NCI-H1436 treated with DMSO at 0.1 percent for 48 hours (cell line): ENCODE measurements at places on chromosomes 16 and 17.

DNA sequence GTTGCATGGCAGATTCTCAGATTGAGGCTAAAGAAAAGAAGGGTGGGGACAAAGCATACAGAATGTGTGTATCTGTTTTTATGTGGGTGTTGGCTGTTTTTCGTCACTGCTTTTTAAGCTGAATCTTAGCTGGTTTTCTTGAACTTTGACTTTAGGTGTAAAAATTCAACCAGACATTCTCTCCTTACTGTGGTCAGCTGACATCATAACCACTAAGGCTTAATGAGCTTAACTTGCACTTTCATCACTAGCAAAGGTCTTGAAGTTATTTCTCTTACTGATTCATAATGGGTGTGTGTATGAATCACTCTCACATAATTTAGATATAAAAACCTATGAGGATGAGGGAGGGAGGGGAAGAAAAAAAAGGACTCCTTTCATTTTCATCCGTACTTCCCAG is 4.0 kb upstream of the CDC6 start:
- no peak for DNase-seq

DNA sequence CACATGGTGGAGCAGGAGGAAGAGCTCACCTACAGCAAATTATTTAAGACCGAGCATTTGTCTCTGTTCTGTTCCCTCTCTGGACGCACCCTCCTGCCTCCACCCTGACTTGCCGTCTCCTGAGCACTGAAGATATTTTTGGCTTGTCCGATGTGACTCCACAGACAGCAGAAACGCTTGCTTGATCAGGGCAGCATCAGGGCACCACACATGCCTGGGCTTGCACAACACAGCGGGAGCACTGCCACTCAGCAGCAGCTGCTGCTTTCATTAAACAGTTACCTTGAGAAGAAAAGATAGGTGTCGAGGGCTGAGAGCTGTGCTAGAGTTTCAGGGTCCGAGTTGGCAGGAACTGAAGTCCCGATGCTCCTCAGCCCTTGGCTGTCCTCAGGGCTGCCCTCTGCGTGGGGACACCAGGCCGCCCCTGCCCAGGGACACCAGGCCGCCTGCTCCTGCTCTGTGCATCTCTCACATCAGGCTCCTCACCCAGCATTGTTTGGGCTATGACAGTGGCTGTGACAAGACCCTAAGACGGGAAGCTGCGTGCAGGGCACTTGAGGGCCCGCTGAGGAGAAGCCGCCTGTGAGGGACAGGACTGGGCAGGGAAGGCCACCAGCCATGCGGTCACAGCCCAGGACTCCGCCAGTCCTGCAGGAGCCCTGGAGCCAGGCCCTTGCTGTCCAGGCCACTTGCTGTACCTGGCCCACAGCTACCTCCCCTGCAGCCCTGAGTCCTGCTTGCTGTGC is 21.3 kb upstream of the CDH15 start:
- DNase-seq = no peak

- DNase-seq = no peak
Observed at GRCh38 chr17:37310940-37311339, 64.8 kb upstream of the C17orf78 start.

DNA sequence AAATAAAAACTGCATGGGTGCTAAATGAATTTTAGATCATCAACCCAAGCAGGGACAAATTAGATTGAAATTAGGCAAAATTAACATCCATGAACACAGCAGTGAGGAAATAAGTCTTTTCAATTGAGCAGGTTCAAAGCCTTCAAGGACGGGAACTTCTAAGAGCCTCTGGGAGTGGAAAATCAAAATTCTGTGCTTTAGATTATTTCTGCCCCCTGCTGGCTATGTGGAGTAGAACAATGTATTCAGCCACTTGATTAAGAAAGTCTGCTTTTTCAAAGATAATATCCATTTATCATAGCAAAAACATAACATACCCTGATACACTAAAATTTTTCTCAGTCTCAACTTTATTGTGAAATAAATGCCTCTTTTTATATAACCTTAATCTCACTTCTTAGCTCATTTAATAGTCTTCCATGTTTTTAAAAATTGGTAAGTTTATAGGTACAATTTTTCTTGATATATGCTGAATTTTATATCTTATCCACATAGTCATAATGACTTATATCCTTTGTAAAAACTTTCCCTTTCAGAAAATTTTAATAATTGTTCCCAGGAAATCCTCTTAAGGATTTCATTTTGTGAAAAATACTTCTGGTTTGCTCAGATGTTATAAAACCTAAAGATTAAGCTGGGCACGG is 28.1 kb upstream of the NOL11 start:
- peak; percentile 21 for DNase-seq

DNA sequence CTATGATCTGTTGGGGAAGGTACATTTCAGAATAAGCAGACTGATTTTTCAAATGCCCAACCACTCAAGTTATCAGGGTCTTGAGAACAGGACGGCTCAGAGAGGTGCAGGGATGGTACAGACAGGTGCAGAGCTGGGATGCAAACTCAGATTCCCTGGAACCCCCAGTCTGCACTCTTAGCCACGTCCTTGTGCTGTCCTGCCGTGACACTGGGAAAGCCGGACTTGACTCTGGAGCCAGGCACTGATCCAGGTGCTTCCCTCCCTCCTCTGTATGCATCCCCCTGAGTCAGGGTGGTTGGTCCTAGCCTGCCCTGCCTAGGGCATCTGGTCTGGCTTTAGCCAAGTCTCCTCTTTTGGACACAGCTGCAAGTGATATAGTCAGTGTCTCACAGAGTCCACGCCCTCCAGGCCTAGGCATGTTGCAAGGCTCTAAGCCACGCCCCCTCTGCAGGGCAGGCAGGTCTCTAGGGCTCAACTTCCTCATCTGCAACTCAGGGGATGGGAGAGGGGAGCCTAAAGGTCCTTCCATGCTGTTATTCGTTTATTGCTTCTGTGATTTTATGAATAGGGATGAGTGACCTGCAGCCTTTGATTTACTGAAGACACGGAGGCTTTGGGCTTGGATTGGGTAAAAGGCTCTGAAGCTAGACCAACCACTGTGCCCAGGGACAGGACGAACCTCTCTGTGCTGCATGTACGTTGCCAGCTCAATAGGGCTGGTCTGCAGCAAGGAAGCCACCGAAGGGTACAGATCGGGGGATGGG is 97.3 kb downstream of the SDK2 start:
- DNase-seq = no peak

GRCh38 chr17:81656118-81656743 is at the start of gene PDE6G:
PDE6G (minus strand) TSS chr17:81656542; CDS start chr17:81653305, 3,237 bp downstream.
- DNase-seq = no peak

DNA sequence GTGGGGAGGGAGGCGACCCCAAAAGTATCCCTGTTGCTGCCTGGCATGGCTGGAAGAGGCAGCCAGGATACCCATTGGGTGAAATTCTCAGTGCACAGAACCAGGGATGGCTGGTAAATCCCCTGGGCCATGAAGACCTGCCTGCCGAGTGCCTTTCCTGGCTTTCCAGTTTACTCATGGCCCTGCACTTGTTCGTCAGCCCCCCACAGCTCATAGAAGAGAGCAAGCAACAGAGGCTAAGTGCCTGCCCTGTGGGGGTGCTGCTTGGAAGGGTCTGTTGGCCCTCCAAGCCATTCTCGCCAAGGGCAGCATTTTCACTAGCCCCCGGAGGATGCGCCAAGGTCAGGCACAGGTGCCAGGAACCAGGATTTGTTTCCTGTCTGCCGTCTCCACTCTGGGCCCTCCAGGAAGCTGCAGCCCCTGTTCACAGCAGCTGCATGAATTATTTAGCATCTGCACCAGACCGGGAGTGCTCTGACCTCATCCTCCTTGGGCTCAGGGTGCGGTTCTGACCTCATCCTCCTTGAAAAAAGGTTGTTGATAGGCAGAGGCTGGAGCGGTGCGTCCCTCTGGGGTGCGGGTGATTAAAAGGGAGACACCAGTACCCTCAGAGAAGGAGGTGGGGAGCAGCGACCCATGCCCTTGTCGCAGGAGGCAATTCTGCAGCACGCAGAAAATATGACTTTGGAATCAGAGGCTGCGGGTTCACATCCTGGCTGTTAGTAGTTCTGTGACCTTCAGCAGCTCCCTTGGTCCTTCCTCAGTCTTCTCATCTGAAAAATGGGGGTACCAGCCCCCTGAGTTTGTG is 14.2 kb upstream of the CD300A start:
- no peak for DNase-seq

- DNase-seq = no peak
Observed at GRCh38 chr16:20766294-20766693, 2.5 kb downstream of the ACSM3 start.
